Hematopoietic multipotent progenitor cell treated with erythropoietin and hydrocortisone succinate and interleukin-3 and kit ligand, for 6 days (in vitro differentiated cells): ENCODE measurements at places on chromosomes 2 and 18.
A peak's percentile ranks its signal among the peaks of the same experiment; 100 is the strongest.

DNA sequence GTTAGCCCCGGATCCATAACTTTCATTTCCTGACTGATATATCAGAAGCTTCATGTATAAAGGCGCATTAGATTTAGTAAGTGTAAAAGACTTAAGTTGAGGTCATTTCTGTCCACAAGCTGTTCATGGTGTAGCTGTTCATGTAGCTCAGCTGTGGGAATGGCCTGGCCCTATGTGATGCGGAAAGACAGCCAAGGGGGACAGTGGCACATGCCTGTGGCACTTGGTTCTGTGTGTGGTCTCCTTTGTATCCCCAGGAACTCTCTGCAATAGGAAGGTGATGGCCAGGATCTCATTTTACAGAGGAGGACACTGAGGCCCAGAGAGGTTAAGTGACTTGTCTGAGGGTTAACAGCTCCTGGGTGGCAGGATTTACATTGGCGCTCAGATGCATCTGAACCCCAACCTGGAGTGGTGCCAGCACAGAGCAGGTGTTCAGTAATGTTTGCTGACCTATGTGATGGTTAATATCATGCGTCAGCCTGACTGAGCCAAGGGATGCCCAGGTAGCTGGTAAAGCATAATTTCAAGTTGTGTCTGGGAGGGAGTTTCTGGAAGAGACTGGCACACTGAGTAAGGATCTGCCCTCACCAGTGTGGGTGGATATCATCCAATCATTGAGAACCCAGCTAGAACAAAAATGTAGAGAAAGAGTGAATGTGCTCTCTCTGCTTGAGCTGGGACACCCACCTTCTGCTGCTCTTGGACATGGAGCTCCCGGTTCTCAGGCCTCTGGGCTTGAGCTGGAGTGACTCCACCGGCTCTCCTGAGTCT, 25.4 kb downstream of the HPCAL1 start:
- no peak for DNase-seq

DNA sequence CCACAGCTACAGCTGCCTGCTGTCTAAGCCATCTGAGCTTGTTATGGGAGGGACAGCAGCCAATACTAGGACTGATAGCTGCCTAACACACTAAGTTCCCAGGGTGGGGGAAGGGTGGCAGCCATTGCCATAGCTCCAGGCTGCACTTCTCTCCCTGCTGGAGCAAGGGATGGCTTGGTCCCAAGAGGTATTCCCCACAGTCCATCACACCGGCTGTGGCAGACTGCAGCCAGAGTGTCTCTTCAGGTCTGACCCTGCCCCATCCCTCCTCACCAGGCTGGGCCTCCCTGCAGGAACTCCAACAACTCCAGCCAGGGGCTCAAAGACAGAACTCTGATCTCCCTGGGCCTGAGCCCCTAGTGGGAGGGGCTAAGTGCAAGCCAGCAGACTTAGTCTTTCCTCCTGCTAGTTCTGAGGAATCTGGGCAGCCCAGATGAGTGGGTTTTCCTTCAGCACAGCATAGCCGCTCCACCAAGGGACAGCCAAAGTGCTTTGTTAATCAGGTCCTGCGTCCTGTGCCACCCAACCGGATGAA, 632.1 kb downstream of the SOCS6 start:
- no peak for DNase-seq

GRCh38 chr2:236165842-236166795, 2.1 kb downstream of the GBX2 start:
- no peak for DNase-seq

GRCh38 chr2:223104336-223105132, 52.5 kb downstream of the KCNE4 start:
- DNase-seq = no peak

DNA sequence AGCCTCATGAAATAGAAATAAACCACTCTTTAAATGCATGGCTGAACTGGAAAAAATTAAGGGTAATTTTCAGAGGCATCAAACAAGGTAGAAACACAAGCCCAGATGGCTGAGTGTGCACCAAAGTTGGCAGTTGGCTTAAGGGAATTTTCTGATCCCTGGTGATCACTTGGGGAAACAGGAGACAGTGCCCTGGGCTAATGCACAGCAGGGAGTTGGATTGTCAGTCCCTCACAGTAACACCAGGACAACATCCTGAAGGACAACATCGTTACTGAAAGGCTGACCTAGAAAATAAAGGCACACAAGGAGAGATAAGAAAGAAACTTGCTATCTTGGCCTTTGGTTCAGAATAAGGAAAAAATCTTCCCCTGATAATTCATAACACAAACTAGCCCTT, 417.0 kb downstream of the SLC4A3 start:
- DNase-seq = no peak

DNA sequence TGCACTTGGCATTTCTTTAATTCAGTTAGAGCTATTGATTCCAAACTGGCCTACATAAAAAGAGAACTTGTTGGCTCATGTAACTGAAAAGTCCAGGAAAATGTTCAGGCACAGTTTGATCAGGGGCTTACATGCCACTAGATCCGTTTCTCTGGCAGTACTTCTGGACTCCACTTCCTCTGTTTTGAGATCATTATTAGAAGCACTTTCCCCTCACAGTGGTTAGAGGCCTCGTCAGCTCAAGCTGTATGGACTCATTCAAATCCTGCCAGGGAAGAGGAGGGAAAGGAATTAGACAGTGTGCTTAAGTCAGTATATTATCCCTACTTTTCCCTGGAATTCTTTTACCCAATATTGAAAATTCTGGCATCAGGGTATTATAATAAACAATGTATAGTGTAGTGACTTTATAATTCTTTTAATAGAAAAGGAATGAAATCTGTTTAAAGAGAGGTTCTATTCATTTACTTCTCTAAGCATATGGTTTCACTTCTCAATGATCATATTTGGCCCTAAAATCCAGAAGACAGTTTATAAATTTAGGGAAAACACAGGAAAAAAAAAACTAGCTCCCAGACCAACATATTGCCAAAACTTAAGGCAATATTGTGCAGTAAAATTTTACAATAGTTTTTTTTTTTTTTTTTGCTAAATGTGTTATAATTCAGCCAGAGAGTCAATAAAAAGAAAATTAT, 92.0 kb downstream of the ARMC9 start:
- DNase-seq = peak; percentile 9

DNA sequence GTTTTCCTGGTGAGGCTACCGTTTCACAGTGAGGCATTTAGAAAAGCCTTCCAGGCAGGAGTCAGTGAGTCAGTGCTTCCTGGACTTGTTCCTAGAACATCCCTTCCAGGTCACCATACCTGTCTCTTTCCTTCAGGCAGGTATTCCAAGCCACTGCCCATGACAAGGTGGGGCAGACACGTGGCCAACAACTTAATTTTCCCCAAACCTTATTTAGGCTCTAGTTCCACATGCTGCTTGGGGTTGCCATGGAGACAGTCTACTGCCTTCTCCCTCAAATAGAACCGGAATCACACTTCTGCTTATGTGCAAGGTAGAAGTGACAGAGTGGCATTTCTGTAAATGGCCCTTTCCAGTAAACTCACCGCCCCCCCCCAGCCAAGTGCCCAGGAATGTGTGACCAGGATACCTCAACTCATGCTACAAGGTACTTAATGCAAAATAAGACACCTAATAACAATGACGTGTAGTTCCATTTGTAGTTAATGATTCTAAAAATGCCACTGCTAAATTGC, 258.3 kb downstream of the PRKCE start:
- peak; percentile 40 for DNase-seq

DNA sequence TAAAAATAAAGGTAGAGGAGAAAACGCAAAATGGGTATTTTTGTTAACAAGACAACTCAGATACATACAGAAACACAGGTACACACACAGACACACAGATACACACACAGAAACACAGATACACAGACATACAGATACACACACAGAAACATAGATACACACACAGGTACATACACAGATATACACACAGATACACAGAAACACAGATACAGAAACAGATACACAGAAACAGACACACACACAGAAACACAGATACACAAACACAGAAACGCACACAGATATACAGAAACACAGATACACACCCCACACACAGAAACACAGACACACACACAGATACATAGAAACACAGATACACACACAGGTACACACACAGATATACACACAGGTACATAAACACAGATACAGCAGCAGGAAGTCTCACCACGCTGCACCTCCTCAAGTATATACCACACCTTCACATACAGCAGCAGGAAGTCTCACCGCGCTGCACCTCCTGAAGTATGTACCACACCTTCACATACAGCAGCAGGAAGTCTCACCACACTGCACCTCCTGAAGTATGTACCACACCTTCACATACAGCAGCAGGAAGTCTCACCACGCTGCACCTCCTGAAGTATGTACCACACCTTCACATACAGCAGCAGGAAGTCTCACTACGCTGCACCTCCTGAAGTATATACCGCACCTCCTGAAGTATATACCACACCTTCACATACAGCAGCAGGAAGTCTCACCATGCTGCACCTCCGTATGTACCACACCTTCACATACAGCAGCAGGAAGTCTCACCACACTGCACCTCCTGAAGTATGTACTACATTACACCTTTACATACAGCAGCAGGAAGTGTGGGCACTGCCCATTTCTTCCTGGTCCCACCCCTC, 250.5 kb downstream of the HDAC4 start:
- no peak for DNase-seq

GRCh38 chr2:24285484-24286152, 74.7 kb downstream of the ITSN2 start:
- no peak for DNase-seq

DNA sequence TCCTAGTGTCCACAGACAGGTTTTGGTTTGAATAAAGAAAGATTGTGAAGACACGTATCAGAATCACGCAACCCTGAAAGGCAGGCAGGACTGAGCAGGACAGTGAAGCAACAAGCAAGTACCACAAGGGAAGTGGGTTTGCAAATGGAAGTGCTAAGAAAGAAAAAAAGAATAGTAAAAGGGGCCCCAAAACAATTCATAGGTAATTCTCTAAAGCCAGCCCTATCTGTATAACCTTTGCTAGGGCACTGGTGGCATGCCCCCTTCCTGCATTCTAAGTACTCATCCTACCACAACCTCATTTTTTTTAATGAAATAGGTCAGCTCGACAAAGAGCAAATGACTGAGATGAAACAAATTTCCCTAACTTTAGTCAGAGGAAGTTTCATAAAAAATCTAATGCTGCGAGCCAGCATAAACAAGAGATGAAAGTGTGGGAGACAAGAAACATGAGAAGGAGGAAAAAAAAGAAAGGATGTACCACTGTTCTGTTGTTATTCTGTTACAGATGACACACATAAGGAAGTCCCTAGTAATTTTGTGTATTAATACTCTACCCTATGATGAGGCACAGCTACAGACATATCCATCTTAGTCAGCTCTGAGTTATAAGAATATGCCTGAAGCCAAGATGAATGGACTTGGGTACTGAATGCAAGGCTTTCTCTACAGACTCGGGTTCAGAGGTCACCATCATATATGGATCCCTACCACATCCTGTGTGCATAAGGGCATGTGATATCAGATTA, 32.2 kb downstream of the IKZF2 start:
- DNase-seq = peak; percentile 63

DNA sequence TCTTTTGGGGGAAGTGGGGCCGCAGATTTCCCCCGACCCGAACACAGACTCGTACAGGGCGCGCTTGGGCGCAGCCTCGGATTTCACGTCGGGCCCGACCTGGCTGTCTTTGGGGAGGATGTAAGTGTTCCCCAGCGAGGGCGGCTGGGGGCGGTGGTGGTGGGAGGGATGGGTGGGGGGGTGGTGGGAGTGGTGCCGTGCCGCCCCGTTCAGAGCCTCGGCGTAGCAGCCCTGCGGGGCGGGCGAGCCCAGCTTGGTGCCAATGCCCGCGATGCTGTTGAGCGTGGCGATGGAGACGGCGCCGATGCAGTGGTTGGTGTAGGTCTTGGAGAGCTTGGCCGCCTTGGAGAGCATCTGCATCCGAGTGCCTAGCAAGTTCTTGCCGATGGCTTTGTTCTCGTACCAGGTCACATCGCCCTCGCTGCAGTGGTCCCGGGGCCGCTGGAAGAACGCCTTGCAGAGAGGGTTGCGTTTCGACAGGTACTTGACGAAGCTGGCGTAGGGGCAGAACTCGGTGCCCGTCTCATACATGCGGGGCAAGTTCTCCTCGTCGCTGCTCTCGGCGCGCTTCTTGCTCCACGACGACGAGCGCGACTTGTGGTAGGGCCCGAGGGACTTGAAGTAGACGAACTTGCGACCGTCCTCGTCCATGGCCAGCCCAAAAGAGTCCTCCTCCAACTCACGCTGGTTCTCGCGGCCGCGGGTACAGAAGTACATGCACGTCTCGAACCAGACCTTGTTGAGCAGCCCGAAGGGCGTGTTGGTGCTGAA, 1.3 kb downstream of the KCTD1 start:
- no peak for DNase-seq

GRCh38 chr2:220701115-220701514, 871.0 kb downstream of the EPHA4 start:
- no peak for DNase-seq
